ENCODE measurements at places on chromosomes 5 and 9.

DNA sequence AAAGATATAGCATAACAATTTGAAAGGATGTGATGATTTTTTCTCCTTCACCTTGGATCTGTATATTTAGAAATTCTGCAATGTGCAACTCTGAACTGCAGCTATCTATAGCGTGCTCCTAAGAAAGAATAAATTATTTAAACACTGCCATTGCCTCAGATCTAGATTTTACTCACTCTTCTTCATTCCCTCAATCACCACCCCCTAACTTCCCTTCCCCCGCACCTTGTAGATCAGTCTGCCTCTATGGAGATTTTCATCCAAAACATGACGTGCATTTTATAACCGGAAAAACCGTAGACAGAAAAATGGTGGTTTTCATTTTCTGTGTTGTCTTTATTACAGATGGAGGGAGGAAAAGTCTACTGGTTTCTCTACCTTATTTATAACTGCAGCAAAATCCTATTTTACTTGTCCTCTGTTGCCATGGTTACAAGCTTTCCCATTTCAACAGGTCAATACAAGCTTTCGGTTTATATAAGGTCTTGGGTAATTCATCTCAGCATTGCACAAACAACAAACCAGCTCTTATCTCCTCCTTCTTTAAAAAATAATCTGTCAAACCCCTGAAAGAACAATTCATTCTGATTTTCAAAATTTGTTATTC, 480.0 kb downstream of the TAF11L14 start:
- no peak for DNase-seq

- no peak for DNase-seq
Observed at GRCh38 chr9:83200531-83200930, 137.6 kb upstream of the RASEF start.

DNA sequence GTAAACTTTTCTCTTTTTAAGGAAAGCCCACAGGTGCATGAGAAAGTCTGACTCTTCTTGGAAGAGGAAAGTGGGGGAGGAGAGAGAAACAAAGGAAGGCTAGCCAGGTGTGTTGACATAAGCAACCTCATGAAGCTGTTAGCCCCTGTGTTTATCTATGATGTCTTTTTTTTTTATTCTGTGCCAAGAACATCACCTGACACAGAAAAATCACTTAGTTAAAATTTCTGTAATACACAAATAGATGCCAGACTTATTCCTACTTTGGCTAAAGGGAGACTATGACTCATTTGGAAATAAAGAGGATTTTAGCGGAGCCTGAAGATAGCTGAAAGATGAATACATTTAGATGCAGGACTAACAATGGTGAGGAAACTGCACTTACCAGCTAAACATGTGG, 58.3 kb downstream of the BAAT start:
- DNase-seq = no peak

GRCh38 chr9:79221084-79221483, 350.7 kb upstream of the TLE4 start:
- DNase-seq = peak; percentile 76

GRCh38 chr9:110446171-110446570, 108.5 kb upstream of the TXNDC8 start:
- no peak for DNase-seq

DNA sequence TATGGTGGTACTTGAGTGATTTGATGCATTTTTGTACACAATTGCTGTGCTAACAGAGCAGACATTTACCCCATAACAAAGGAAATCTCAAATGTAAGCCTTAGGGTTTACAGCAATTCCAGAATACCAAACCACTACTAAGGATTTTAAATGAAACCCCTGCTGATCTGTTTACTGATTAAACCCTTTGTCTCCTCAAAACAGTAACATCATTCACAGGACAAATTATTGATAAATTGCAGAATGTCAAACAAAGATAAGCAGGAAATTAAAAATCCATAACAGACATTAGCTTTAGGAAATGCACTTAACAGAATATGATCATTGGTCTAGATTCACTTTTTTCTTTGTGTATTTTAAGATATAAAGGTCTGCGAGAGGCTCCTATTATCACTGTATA, 1016.4 kb upstream of the DMAC1 start:
- no peak for DNase-seq

DNA sequence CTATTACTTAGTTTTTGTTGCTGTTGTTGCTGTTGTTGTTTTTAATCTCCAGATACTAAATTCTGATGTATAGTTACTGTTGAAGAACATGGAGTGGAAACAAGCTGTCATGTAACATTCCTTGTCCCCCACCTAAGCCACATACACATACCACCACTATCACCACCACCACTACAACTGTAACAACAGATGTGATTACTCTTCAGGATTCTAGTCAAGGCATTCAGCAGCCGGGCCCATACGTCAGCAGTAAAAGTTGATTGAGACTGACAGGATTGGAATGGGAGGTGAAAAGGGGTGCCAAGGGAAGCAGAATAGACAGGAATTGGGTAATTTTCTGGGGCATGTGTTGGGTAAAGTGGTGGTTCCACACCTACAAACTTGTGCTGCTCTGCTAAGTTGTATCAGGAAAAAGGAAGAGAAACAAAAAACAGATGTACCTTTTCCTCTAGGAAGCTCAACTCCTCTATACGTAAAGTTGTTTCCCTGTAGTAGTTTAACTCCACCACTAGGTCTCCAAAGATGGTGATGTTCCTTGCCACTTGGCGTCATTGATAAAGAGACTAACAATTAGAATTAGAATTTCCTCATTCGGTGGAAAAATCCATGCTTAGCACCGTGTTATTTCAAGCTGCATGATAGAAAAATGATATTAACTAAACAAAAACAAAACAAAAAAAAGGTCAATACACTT, 138.6 kb downstream of the ARRDC3 start:
- DNase-seq = no peak

- DNase-seq = no peak
Observed at GRCh38 chr5:95960667-95961616, 709 bp downstream of the ELL2 start.

GRCh38 chr9:36847781-36848673, 186.0 kb downstream of the PAX5 start:
- no peak for DNase-seq

DNA sequence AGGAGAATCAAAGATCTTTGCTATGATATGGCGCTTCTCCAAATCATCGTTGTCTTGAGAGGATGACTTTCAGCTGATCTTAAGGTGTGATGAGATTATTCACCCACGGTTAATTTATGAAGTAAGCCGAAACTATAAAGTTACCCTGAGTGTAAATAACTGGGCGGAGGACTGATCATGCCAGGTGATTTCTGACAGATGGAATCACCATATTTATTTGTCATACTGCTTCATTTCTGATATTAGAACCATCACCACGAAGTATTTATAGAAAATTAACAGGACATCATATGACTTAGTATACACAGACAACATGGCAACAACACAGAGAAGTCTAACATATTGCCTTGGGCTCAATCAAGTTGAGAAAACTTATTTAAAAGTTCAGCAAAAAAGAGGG, 601.9 kb downstream of the RAB3C start:
- no peak for DNase-seq

- no peak for DNase-seq
Observed at GRCh38 chr9:123228967-123229366, 39.4 kb downstream of the STRBP start.

GRCh38 chr9:93091056-93091452, 5.0 kb upstream of the CARD19 start:
- DNase-seq = no peak

GRCh38 chr5:144162686-144163085, 7.8 kb downstream of the YIPF5 start:
- no peak for DNase-seq

- DNase-seq = no peak
Observed at GRCh38 chr5:171444582-171444981, 25.1 kb downstream of the FGF18 start.

DNA sequence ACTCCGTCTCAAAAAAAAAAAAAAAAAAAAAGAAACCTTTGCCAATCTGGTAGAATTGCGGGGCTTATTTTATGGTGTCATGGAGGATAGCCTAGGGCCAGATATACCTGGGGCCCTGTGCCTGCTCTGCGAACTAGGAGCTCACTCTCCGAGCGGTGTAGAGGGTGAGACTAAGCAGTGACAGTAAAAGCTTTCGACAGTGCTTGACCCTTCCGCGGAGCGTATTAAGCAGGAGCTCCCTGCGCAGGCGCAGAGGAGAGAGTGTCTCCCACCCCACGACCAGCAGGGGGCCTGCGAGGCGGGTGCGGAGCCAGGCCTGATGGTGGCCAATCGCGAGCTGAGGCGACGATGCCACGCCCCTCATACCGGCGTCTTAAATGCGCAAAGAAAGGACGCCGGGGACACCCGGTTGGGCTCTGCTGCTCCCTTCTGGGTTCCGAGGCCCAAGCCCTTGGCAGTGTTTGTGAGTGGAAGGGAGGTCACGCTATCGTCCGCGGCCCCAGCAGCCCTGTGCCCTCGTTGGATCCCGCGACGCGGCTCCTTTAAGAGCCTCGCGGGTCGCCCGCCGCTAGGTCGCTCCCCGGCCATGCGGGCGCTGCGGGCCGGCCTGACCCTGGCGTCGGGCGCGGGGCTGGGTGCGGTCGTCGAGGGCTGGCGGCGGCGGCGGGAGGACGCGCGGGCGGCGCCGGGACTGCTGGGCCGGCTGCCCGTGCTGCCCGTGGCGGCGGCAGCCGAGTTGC, at the start of gene ENDOG:
TSS of gene ENDOG (plus strand) at position 402 of the 740 bp plus-strand sequence. CDS start at position 587, 185 bp downstream.
- peak; percentile 100 for DNase-seq

DNA sequence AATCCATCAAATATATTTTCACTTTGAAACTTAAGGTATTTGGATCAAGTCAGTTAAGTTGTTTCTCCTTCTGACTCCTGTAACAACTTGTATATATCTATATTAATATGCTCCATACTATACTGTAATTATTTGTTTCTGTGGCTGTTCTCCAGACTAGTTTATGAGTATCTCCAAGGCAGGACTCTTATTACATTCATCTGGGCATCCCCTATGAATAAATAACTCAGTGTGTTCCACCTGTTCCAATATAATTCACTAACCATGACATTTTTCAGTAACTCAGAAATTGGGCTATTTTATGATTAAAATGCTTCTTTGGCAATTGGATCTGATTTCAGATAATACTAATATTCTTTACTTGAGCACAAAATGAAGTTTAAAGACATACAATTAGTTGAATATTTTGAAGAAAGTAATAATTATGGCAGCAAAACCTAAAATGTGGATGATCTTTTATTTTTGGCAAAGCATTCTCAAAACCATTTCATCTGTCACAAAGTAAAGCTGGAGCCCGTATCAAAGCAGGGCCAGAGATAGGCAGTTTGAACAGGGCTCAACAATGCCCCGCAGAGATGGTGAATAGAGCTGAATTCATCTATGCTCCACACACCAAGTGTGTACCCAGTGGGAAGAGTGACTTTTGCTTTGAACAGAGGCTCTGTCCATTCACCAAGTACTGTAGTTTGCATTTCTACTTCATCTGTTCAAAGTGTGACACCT, 314.3 kb downstream of the PDE4D start:
- DNase-seq = no peak

DNA sequence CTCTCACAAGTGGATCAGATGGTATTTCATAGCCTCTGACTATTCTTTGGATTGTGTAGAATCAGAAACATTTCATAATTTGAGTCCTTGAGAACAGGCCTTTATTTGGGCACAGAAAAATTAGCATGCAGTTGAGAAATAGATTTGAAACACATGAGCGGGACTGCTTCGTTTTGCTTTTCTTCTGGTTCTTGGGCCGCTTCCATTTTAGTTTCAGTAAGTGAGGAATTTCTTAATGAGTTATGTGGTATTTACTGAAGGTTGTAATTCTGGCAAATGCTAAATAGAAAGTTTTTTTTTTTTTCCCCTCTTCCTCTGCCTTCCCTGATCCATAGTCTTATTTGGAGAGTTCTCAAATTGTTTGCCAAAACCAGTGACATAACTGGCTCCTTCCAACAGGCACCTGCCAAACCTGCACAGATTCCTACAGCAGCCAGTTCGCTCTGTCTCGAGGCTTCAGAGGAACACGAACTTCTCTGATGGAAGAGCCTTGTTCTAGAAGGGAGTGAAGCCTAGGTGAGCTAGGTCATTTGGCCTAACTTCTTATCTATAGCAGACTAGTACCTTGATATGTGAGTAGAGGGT, 71.2 kb upstream of the SLC28A3 start:
- DNase-seq = no peak

GRCh38 chr5:136750224-136750862, 385.0 kb upstream of the TRPC7 start:
- DNase-seq = no peak

DNA sequence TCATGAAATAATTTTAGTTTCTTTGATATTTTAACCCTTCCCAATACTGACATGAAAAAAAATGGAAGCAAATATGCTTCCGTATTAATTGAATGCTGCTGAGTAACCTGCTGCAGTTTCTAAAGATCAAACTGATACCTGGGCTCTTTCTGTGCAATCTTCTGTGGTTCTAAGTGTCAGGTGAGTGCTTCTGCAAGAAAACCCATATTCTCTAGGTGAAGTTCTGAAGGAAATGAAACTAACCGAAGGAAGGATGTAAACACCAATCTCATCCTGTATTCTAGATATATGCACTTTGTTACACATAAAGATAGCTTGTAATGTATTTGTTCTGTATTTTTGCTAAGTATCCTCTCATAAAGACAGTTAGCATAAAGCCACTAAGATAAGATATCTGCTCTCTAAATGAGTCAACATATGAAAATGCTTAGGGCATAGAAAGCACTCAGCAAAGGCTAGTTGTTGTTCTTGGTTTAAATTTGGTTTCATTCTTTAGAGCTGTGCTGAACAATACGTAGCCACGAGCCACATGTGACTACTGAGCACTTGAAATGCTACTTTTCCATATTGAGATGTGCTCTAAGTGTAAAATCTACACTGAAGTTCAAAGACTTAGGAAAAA, 52.0 kb downstream of the ITGA2 start:
- no peak for DNase-seq

DNA sequence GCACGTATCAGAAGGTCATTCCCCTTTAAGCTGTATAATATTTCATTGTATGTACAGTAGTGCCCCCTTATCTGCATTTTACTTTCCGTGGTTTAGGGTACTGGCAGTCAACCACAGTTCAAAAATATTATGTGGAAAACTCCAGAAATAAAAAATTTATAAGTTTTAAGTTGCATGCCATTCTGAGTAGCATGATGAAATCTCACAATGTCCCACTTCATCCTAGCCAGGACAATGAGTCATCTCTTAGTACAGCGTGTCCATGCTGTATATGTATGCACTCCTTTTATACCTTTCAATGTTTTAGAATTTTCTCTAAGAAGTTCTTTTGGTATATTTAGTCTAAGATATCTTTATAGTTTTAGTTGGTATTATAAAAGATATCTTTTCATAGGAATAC, 115.0 kb upstream of the HAND1 start:
- no peak for DNase-seq
